ENCODE measurements at places on chromosomes 6 and 20.

- no peak for DNase-seq
Observed at GRCh38 chr6:146211646-146212045, 182.8 kb downstream of the GRM1 start.

DNA sequence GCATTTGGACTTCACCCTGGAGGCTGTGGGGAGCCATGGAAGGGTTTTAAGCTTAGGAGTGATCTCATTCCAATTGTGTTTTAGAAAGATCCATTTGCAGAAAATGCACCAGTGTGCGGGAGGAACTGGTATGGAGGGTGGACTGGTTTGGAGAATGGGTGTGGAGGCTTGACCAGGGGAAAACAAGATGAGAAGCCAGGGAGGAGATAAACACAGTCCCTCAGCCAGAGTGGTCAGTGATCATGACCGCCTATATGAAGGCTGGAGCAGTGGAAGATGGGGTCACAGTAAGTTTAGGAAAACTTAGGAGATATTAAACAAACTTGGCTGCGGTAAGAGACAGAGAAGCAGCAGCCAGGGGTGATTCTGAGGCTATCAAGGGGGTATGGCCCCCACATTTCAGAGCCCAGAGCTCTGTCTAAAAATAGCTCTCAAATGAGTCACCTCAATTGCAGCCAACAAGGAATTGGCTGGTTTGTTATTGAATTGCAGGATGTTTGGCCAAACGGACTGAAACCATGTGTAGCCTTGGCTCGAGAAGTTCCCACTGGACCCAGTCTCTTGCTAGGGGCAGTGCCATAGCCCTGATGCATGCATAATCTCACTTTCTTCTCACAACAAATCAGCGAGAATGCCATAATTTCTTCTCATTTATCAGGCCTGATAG lies 159.9 kb upstream of the TOP1 start:
- DNase-seq: no peak

- DNase-seq: no peak
Observed at GRCh38 chr20:43492101-43492500, 15.4 kb upstream of the L3MBTL1 start.

DNA sequence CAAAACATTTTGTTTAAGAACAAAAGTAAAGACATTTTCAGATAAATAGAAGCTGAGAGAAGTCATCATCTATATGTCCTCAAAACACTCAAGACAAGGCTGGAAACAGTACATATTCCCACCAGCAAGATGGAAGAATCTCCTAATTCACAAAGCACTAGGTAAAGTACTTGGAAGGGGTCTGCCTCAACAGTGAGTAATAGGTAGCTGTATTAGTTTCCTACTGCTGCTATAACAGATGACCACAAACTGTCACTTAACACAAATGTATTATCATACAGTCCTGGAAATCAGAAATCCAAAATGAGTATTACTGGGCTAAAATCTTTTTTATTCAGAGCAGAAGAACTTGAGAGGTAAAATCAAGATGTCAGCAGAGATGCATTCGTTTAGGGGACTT lies 40.6 kb downstream of the ZKSCAN8 start:
- DNase-seq: no peak

GRCh38 chr20:32387252-32387651 lies 29.1 kb downstream of the ASXL1 start:
- DNase-seq: no peak

GRCh38 chr20:63568170-63568981 lies 5.7 kb downstream of the HELZ2 start:
- DNase-seq: no peak

DNA sequence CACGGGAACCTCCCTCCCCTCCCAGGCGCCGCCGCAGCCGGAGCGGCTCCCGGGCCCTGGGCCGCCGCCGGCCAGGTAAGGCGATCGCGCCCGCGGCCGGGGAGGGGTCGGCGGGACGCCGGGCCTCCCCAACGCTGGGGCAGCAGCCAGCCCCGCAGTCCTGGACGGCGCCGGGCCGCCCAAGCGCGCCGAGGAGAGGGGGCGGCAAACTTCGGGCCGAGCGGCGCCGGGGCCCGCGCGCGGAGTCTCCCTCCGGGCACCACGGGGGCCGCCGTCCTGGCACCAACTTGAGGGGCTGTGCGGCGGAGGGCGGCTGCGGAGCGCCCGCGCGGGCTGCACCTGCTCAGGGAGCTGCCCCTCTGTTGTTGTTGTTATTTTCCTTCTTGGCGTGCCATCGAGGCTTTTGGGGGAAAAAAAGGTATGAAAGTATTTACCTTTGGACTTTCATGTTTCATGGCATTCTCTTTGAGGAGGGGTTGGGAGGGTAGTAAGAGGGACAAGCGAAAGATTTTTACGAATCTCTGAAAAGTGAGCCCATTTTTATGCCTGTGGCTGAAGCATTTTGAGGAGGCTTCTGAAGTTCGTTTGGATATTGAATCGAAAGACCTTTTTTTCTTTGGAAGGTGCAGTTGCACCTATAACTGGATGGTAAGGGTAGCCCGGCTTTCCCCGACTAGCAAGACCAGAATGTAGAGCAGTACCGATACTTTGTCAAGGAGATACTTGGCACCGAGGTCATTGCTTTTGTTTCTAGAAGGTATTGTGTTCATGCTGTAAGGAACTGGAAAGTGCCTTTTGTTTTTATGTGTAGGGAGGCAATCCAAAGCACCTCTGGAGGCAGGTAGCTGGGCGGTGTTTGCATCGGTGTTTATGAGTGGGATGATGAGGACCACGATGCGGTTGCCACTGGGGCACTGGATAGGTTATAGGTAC lies at the start of gene RNF182:
Gene RNF182 (plus strand): TSS at position 4 of the 933 bp plus-strand sequence. CDS start 52,168 bp downstream, outside the sequence.
- DNase-seq: no peak

DNA sequence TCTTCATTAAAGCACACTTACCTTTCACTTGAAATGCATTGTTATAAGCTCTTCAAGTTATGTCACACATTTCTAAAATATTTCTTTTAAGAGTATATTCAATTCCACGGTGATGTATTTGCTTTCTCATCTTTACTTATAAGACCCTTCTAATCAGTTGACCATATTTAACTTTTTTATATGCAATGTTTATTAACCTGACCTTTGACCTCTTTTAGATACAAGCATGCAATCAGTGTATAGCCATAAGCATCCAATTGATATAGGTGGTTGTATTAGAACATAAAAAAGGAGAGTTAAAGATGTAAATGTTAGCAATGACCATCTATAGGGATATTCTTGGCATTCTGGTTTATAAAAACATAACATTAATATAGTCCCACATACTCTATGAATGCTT lies 9.2 kb downstream of the USP49 start:
- DNase-seq: no peak

GRCh38 chr6:55696501-55696900 lies 117.5 kb upstream of the HMGCLL1 start:
- DNase-seq: no peak

DNA sequence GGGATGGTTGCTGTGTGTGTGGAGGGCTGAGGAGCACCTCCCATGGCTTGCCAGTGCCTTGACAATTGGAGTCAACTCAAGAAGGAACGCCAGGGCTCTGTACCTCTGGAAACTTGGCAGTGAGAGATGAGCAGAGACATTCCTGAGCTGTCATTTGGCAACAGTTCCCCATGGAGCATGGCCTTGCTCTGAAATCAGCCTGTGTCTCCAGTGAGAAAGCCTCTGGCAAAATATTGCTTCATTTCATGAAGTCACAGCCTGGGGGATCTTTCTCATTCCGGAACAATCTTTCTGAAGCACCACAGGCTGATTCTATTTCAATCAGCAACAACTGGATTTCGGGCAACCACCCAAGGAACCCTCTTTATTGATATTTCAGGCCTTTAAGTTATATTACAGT lies 52.2 kb upstream of the FNDC1 start:
- DNase-seq: no peak

DNA sequence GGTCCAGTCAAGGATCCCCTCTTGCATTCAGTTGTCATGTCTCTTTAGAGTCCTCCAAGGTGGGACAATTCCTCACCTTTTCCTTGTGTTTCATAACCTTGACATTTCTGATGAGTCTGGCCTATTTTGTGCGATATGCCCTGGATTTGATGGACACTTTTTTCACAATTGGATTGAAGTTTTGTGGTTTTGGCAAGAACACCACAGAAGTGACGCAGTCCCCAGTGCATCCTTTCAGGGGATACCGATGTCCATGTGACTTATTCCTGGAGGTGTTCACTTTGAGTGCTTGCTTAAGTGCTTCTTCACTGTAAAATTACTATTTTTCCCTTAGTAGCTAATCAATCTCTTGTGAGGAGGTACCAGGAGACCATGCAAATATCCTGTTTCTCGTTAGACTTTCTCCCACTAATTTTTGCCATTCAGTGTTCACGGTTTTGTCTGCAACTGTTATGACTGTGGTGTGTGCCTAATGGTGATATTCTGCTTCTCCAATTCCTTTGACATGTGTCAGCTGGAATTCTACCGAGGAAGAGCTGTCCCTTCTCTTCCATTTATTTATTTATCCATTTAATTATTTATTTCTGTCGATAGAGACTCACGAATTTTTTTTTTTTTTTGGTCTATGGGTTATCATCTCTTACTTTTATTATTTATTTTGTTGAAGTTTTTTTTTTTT lies 30.8 kb downstream of the BPIFB4 start:
- DNase-seq: no peak

DNA sequence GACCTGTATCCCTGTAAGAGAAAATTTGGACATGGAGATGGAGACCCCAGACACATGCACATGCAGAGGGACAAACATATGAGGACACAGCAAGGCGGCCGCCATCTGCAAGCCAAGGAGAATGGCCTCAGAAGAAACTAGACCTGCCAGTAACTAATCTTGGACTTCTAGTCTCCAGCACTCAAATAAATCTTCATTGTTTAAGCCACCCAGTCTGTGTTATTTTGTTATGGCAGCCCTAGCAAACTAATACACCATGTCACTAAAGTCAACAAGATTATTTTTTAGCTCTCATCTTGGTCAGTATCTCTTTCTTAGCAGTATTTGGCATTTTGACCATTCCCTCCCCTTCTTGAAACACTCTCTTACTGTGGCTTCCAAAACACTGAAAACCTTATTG lies 26.7 kb downstream of the LATS1 start:
- DNase-seq: no peak

- DNase-seq: no peak
Observed at GRCh38 chr6:24909241-24910216, 26.2 kb downstream of the RIPOR2 start.

DNA sequence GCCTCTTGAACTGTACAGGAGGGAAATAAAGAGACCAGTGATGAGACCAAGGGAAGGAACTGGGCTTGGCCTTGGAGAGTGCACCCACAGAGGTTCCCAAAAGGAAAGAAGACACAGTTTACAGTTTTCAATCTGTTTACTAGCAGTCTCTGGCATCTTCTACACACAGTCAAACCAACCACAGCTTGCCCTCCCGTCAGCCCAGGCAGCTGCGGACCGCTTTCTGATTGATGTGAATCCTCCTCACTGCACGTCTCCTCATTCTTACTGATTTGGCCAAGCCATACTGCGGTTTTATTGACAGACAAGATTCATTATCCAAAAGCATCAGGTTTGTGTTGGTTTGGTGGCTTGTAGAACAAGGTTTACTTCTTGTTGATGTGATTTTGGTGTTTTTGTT lies 104.5 kb upstream of the ASF1A start:
- no peak for DNase-seq

GRCh38 chr20:59733351-59733750 lies 129.0 kb downstream of the PHACTR3 start:
- no peak for DNase-seq

Data from activated T-helper 1 cell treated with Interleukin-2 at 50 U/mL for 16 hours (primary cell).